ENCODE measurements at places on chromosomes 11 and 22.

- no peak for DNase-seq
Measured at GRCh38 chr22:35257002-35257320, 332 bp upstream of the HMGXB4 start.

DNA sequence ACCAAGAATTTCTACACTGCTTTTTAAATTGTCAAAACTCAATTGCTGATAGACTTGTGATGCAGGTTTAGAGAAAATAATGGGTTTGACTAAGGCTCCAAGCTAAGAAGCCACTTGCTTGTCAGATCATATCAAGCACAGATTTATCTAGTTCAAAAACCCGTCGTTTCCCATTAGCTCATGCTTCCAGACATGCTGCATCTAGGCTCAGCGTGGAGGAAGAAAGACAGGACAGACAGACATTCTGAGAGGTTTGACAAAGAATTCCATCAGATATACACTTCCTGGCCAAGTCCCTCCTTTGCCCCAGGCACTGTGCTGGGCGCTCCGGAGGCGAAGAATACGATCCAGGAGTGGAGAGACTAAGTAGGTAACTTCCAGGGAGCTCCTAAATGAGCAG, 76.8 kb downstream of the KCNC1 start:
- DNase-seq: no peak

- DNase-seq: no peak
Measured at GRCh38 chr11:61826930-61827570, 1.1 kb upstream of the FADS2 start.

GRCh38 chr11:86940122-86940777, 14.9 kb downstream of the FZD4 start:
- no peak for DNase-seq

GRCh38 chr11:11262171-11262920, 90.7 kb downstream of the CSNK2A3 start:
- DNase-seq: no peak

DNA sequence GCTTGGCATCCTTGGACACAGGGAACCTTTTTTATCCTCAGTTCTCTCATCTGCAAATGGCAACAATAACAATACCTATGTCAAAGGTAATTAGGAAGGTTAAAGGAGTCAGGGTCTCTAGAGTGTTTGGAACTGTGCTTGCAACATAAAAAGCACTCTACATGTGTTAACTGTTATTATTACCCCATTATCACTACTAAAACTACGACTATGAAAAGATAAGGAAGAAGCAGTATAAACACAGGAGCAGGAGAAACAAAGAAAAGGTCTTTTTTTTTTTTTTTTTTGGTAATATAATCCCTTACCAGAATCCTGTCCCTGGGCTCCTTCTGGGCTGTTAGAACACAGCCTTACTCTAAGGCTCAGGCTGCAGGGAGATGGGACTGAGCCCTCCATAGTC, 348.2 kb downstream of the CADM1 start:
- DNase-seq: no peak

- DNase-seq: no peak
Measured at GRCh38 chr11:73257342-73258103, 14.6 kb upstream of the P2RY6 start.

GRCh38 chr22:37186228-37186996, 1.6 kb downstream of the C1QTNF6 start:
- DNase-seq: no peak

DNA sequence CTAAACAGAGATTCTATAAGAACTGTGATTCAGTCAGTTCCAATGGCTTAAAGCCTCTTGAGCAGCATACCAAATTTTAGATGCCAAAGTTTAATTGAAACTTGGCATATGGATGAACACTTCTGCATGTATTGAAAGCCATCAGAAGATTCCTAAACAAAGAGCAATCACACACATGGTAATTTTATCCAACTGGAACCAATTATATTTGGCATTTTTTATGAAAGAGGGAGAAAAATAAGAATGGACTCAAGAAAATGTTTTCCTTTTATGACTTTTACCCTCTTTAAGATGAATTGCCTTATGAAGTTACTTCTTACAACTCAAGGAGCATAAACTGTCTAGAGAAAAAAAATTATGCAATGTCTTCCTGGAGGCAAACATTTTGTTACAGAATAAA, 7.4 kb downstream of the TRPC6 start:
- no peak for DNase-seq

DNA sequence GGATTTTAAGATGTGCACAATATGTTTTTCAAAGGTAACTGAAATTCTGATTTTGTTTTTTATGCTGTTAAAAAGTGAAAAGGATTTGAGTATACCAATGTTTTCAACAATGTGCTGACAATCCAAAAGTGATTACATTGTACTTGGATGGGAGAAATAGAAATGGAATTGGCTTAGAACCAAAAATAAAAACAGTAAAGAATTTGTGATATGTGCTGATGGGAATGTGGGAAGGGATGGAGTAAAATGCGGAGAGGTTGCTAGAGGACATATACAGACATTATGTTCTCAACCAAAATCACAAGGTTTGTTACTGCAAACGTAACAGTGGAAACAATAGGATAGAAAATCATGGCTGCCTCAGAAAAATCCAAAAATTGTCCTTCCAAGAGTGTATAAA, 279.3 kb upstream of the TENM4 start:
- DNase-seq: no peak

GRCh38 chr11:1776331-1776851, 12.7 kb upstream of the CTSD start:
- DNase-seq: no peak

DNA sequence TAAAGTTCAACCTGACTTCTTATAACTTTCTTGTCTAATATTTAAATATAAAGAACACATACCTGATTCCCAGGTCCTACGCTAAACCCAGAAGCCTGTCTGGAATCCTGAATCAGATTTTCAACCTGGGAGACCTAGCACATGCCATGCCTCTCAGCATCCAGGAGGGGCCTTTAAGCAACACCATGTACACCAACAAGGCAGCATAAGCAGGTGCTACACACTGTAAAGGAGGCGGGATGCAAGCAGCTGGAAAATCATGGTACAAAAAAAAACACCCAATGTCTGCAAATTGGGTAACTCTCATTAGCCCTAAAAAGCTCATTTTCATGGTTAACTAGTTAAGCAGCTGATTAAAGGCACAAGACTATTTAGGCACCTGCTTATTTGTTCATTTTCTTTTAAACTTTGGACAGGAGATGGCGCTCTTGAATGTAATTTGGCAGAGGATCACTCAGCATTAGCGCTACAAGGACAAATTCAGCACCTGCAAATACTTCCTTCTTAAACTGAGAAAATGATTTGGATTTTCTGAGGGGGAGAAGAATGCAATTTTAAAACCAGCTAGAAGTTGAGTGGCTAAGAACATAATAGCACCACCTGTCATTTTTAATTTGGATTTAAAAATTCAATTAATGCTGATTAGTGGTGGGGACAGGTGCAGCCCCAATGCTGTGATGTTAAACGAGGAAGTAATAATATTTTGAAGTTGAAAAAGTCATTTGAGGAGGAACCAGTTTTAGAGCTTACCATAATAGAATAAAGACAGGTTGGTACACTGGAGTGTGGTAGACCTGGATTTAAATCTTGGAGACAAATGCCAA, 104.0 kb downstream of the FAR1 start:
- no peak for DNase-seq

GRCh38 chr11:86877503-86877902, 77.2 kb downstream of the PRSS23 start:
- DNase-seq: no peak

DNA sequence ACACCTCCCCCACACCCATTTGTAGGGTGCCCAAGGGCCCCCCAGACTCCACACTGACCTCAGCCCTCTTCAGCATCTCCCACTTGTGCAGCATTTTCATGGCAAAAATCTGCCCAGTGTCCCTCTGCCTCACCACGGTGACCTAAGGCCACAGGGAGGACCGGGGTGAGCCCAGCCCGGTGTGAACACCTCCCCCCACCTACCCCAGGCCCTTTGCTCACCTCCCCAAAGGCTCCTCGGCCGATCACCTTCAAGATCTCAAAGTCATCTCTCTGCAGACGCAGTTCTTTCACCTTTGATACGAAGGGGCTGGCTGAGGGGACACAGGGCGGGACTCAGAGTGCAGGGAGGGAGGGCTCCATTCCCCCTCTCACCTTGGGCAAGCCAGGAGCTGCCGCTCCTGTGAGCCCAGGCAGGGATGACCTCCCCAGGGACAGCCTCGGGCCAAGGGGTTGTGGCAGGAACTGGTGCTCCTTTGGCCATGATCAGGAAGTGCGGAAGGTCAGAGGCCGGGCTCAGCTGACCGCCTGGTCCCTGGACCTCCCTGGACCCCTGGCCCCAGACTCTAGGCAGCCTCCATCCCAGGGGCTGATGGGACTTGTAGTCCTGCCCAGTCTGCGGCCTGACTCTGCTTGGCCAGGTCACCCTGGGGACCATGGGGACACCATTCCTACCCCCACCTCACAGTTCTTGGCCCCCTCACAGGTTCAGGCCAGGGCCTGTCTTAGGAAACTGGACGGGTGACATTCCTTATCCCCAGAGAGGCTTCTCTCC, 2.7 kb downstream of the CDC42BPG start:
- DNase-seq: no peak
